ENCODE measurements at places on chromosomes 16 and 17. TPM values are rescaled to one million over a fixed set of nuclear protein-coding genes. Genes with fewer than 3 reads are reported as not detected.

Gene AXIN2
- 9.4 TPM for polyA plus RNA-seq

Gene RAD51C
- polyA plus RNA-seq, result 19.4 TPM

Gene IQCK
- 9.8 TPM for polyA plus RNA-seq

Gene ABCC3
- polyA plus RNA-seq, result 0.41 TPM

Gene RAB37
- polyA plus RNA-seq, result 0.93 TPM

Gene CCL18
- 1.0 TPM for polyA plus RNA-seq

Gene TNFSF13
- polyA plus RNA-seq, result 7.5 TPM

Gene HSD11B2
- polyA plus RNA-seq, result 0.51 TPM

Gene IKZF3
- 0.06 TPM for polyA plus RNA-seq

Gene ZNF423
- polyA plus RNA-seq, result 2.9 TPM

Gene VMO1
- 1.2 TPM for polyA plus RNA-seq

Gene RDM1
- polyA plus RNA-seq, result not detected

Gene ODAD4
- 1.5 TPM for polyA plus RNA-seq

Gene GPRC5B
- 208 TPM for polyA plus RNA-seq

Gene RGS9
- polyA plus RNA-seq, result 0.61 TPM

Gene ADAM11
- polyA plus RNA-seq, result 13.0 TPM

Gene WFIKKN2
- polyA plus RNA-seq, result 0.10 TPM

Gene TP53TG3C
- not detected for polyA plus RNA-seq

Gene SLC16A6
- polyA plus RNA-seq, result 0.80 TPM

Gene TOX3
- polyA plus RNA-seq, result not detected
